H54 (cell line): ENCODE measurements at places on chromosomes 12 and 14.

DNA sequence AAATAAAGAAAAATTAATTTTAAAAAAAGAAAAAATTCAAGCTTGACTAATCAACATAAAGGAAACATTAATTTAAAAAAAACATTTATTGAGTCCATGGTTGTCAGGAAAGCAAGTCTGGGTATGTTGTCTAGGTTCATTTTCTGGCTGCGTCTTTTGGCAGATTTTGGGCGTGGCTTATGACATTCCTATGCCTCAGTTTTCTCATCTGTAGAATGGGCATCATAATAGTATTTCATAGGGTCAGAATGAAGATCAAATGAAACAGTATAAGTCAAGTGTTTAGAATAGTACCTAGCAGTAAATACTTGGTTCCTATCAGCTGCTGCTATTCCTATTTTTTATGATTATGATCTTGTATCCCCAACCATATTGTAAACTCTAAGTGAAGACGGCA is 40.5 kb downstream of the MYO1H start:
- no peak for DNase-seq

GRCh38 chr12:11085419-11085818 is 6.7 kb downstream of the TAS2R43 start:
- no peak for DNase-seq

DNA sequence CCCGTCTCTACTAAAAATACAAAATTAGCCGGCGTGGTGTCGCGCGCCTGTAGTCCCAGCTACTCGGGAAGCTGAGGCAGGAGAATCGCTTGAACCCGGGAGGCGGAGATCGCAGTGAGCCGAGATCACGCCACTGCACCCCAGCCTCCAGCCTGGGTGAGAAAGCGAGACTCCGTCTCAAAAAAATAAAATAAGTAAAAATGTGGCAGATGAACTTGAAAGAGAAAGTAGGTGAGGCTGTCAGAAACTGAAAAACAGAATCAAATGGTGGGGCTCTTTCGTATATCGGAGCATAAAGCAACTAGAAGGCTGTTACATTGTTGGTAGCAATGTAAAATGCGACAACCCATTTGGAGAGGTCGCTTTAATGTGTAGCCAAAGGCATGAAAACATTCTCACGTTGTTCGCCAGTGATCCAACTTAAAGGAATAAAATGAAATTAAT is 767 bp upstream of the CCNT1 start:
- no peak for DNase-seq

DNA sequence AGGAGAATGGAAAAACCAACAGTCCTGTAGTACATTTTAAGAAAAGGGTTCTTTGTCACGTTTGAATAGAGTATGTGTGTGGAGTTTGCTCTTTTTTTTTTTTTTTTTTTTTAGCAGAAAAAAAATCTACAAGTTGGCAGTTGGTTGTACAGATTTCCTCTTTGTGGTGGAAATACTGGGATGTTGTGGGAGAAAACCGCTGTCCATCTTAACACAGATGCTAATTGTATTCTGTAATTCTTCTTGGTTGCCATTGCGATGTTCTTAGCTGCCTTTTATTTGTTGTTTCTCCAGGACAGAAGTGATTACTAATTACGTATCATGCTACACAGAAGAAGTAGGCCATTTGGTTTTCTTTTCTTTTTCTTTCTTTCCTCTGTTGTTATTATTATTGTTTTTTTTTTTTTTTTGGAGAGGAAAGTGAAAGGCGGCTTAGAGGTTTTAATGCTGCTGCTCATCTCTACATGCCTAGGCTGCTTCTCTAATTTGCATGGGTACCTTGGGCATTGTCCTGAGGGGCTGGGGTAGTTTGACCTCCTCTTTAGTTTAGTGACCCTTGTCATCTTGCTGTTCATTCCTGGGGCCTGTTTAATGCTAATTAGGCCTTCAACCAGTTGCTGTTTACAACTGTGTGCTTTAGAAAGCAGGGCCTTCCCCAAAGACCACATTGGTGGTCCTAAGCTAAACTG is 94.7 kb downstream of the TMTC2 start:
- DNase-seq: no peak
